Ovary (tissue), 10 donors: ENCODE measurements at places on chromosomes 11 and 22.

DNA sequence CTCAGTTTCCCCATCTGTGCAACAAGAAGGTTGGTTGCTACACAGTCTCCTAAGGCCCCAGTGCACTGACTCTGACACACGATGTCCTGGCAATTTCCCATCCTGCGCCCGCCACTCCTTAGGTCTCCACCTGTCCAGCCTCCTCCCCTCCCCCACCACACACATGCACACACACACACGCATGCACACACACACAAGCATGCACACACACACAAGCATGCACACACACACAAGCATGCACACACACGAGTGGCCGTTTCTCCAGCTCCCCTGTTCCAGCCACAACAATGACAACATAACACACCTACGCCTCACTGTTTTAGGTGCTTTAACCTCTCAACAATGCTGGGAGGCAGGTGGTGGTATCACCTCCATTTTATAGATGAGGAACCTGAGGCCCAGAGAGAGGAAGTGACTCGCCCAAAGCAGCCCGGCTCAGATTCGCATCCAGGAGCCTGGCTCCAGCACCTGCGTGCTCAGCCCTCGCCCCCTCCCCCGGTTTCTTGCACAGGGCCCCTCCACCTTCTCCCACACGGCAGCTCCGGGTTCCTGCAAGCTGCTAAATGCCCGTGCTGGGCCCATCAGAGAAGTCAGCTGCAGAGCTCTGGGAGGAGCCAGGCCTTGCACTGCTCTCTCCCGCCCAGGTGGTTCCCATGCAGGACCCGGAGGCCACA is 13.0 kb downstream of the CYTH4 start:
- no peak for DNase-seq

- no peak for DNase-seq
Observed at GRCh38 chr11:14144934-14145333, 182.4 kb downstream of the SPON1 start.

- no peak for DNase-seq
Observed at GRCh38 chr22:47836957-47837356, 1074.5 kb downstream of the TBC1D22A start.

DNA sequence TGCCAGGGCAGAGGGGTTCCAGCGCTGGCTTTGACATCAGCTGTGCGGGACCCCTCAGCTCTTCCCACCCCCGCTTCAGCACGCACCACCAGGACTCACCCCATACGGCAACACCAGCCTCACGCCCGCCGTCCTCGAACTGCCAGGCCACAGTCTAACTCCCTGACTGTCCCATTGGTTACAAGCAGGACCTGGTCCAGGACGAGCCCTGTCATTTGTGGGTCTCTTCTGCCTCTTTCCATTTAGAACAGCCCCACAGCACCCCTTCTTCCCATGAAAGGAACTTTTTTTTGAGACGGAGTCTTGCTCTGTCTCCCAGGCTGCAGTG is 81.7 kb downstream of the PHF21B start:
- DNase-seq: no peak

DNA sequence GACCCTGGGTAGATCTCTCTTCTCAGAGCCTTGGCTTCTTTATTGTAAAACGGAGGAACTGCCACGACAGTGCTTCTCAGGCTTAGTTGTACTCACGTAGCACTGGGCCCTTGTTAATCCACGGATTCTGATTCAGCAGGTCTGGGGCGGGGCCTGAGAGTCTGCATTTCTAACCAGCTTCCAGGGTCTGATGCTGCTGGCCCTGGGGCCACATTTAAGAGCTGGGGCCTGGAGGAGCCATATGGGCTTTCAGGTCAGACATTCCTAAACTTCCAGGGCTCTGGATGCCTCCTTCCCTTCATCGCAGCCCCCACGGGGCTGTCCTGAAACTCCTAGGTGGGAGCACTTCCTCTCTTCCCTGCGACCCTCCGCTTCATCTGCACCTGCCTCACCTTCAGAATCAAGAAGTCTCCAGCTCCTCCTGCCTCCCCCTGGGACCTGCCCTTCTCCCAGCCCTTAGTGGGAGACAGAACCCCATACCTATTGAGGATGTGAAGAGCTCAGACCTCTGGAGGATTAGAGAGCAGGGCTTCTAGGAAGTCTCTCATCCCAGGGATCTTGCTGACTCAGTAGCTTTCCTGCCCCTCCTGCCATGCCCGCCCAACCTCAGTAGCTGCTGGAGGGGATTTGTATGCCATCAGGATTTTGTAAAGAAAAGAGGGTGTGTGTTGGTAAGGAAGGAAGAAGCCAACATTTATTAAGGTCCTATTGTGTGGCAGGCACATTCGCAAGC is 92.5 kb downstream of the LRRC32 start:
- DNase-seq: no peak

- no peak for DNase-seq
Observed at GRCh38 chr11:33779849-33780528, 5.7 kb upstream of the FBXO3 start.

DNA sequence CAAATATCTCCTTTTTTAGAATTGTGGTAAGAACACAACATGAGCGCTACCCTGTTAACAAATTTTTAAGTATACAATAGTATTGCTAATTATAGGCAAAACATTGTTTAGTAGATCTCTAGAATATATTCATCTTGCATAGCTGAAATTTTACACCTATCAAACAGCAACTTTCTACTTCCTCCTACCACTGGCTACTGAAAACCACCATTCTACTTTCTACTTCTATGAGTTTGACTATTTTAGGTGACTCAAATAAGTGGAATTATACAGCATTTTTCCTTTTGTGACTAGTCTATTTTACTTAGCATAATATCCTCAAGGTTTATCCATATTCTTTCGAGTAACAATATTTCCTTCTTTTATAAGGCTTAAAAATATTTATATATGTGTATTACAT is 128.4 kb downstream of the FAM76B start:
- no peak for DNase-seq

GRCh38 chr22:25748704-25749103 is 6.7 kb downstream of the MYO18B start:
- DNase-seq: no peak
